Stimulated activated CD8-positive, alpha-beta memory T cell treated with anti-CD3 and anti-CD28 coated beads, Interleukin-2, amount 100 ng/mL, for 1 hour (primary cell): ENCODE measurements at places on chromosomes 5 and 9.

- no peak for DNase-seq
These were observed 283.2 kb downstream of the SH3GL2 start for GRCh38 chr9:17862101-17862500.

- DNase-seq: no peak
These were observed 198.5 kb upstream of the FBN2 start for GRCh38 chr5:128736553-128736952.

GRCh38 chr9:104633976-104634520 is 16.0 kb upstream of the OR13C9 start:
- DNase-seq: no peak

- DNase-seq: no peak
These were observed 951.9 kb upstream of the DMAC1 start for GRCh38 chr9:8751406-8751930.

DNA sequence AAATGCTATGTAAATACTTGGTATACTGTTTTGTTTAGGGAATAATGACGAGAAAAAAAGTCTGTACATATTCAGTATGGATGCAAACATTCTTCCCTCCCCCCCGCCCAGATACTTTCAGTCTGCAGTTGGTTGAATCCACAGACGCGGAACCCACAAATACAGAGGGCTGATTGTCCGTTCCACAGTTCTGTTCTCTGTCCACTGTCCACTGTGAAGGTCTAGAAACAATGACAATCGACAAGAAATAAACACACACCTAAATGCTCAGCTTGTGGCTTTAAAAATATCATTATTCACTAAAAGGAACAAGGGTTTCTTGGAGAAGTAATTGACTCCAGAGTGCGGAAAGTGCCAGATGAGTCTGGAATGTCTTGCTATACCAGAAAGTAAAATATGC is 109.1 kb downstream of the TMEM161B start:
- no peak for DNase-seq

GRCh38 chr9:34396276-34397214 is 19.8 kb upstream of the MYORG start:
- DNase-seq: no peak

DNA sequence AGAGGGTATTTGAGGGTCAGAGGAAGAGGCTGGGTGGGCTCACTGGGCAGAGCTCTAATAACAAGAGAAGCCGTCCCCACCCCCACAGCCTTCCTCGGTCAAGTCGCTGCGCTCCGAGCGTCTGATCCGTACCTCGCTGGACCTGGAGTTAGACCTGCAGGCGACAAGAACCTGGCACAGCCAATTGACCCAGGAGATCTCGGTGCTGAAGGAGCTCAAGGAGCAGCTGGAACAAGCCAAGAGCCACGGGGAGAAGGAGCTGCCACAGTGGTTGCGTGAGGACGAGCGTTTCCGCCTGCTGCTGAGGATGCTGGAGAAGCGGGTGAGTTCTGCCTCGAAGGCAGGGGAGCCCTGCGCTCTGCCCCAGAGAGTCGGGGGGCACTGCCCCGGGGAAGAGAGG is 21.6 kb upstream of the RARS1 start:
- DNase-seq: no peak

DNA sequence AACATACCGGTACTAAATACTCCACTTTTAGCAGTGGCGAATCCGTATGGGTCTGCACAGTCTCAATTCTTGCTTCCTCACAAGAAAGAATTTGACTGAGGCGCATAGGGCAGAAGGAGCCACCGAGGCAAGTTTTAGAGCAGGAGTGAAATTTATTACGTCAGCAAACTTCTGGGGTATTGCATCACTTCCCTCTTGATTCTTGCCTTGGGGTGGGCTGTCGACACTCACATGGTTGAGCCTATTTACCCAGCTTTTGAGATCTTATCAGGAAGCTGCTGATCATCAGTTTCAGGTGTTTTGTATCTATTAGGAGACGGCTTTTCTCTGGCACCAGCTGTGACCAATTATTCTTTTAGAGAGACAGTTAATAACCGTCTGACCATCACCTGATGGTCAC is 111.5 kb upstream of the CCNH start:
- no peak for DNase-seq

GRCh38 chr5:138874771-138875551 is at the start of gene LRRTM2:
Gene LRRTM2, minus strand, starts transcription at chr5:138875335. Its CDS starts 424 bp downstream, at chr5:138874911.
- no peak for DNase-seq

- no peak for DNase-seq
These were observed 105.7 kb downstream of the TMC1 start for GRCh38 chr9:72627147-72627546.

DNA sequence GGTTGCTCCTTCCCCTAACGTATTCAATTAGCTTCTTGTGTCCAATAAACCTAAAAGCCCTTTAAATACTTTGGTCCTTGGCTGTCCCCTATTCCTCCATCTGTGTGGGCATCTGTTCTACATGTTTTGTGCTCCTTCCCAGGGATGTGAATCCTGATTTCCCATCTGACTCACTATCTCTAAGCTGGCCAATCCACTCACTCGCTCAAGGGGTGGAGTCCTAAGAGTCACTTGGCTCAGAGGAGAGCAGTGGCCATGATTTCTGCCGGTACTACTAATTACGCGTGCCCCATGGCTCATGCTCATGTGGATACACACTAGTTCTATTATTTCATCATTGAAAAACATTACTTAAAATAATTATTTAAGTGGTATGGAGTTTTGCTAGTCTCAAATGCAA is 89.6 kb downstream of the TAF11L14 start:
- no peak for DNase-seq

GRCh38 chr5:32709750-32710549 is 1.2 kb upstream of the NPR3 start:
- no peak for DNase-seq

DNA sequence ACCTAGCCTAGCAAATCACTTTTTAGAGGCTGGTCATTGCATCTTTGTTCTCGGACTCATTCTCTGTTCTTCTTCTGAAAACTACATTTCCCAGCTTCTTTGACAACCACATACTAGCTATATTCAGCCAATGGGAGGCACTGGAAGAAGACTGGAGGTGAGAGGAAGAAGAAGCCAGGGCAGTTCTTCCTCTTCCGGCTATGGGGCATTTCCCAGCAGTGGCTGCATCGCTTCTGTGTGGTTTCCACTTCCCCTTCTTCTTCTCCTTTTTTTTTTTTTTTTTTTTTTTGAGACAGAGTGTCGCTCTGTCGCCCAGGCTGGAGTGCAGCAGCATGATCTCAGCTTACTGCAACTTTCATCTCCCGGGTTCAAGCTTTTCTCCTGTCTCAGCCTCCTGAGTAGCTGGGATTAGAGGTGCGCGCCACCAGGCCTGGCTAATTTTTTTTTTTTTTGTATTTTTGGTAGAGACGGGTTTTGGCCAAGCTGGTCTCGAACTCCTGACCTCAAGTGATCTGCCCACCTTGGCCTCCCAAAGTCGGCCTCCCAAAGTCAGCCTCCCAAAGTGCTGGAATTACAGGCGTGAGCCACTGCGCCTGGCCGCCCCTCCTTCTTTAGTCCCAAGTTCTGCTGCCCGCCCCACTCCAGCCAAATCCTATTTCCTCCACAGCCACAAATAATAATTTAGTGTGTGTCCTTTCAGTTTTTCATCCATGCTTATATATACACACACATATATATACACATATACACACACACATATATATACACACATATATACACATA is 6.9 kb upstream of the UBAP1 start:
- no peak for DNase-seq

GRCh38 chr5:133520062-133520461 is 92.3 kb downstream of the FSTL4 start:
- DNase-seq: no peak

DNA sequence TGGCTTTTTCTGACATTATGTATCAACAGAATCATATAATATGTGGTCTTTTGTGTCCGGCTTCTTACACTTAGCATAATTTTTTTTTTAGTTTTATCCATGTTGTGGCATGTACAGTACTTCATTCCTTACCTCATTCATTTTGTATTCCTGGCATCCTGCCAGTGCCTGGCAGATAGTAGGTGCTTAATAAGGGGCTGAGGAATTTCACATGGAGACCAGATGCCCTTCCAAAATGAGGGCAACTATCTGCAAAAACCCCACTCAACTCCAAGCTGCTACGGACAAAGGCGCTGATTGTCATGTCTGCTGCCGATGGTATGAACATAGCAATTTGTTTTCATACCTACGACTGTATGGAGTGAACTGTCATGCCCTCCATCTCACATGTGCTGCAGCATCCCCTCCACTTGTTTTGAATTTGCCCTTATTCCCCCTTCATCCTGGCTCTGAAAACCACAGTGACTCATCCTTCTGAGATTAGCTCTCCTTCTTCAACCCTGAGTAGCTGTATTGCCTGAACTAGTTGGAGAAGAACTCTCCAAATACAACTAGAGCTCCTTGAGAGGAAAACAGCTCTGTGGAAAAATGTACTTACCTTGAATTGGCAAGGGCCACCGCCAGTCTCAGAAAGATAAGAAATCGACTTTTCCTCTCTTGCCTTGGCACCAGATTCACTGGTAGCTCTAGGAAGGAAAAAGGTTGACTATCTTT is 41.3 kb upstream of the FOXE1 start:
- no peak for DNase-seq

DNA sequence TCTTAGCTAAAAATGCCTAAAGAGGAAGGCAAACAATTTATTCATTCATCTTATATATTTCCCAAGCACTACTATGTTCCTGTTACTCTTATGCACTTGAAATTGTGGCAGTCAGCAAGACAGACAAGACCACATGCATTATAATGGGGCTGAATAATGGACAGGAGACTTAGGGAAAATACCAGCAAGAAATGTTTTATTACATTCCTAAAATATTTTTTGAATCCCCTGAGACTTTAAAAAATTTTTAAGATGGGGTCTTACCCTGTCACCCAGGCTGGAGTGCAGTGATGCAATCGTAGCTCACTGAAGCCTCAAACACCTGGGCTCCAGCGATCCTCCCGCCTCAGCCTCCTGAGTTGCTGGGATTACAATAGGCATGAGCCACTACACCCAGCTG is 13.2 kb downstream of the ZCCHC9 start:
- DNase-seq: no peak

- no peak for DNase-seq
These were observed 372.0 kb upstream of the KIF2A start for GRCh38 chr5:61933787-61934626.

- DNase-seq: no peak
These were observed 39.1 kb downstream of the SH3RF2 start for GRCh38 chr5:145975361-145976066.

- DNase-seq: no peak
These were observed 44.6 kb downstream of the BTNL9 start for GRCh38 chr5:181084621-181085195.
